SK-N-MC (cell line): ENCODE measurements at places on chromosomes 2 and 18.

- DNase-seq = no peak
These were observed 13.2 kb upstream of the RAPGEF4 start for GRCh38 chr2:172722481-172722880.

GRCh38 chr2:187390891-187391290, 57.2 kb downstream of the CALCRL start:
- DNase-seq = no peak

DNA sequence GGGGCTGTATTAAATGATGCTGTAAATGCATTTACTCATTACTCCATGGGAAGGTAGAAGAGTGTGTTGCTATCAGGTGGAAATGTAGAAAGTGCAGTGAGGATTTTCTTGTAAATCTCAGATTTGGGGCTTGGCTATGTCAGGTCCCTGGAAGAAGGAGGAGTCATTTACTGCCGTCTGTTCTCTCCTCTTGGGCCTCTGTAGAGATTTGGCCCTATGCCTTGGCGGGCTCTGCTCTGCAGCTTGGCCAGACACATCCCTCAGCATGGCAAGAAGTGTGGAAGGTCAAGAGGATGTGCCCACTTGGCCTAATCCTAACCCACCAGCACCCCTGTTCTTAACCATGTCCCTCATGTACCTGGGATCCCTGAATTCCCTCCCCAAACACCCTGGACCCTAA, 6.7 kb downstream of the IL1R1 start:
- no peak for DNase-seq

- DNase-seq = no peak
These were observed 15.7 kb downstream of the SOWAHC start for GRCh38 chr2:109629867-109630266.

- no peak for DNase-seq
These were observed 756.5 kb downstream of the GALR1 start for GRCh38 chr18:78006006-78006773.

- DNase-seq = no peak
These were observed 3.3 kb upstream of the YWHAQ start for GRCh38 chr2:9634133-9634532.

DNA sequence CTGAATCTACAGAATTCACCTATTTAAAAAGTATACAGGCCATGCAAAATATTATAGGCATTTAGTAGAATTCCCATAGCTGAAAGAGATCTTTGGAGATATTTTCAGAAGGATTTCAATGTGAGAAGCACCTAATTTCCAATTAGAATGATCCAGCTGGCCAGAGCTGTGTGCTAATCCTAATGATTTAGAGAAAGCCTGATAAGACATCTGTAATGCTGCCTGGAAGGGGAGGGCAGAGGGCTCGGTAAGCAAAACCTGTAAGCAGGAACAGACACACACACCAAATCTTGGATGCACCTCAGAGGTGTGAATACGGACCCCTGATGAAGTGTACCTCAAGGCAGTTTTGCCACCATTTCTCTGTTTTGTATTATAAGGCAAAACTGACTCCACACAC, 14.0 kb downstream of the SERTAD2 start:
- DNase-seq = no peak

- DNase-seq = no peak
These were observed 54.2 kb downstream of the CD8B2 start for GRCh38 chr2:106541333-106541732.

DNA sequence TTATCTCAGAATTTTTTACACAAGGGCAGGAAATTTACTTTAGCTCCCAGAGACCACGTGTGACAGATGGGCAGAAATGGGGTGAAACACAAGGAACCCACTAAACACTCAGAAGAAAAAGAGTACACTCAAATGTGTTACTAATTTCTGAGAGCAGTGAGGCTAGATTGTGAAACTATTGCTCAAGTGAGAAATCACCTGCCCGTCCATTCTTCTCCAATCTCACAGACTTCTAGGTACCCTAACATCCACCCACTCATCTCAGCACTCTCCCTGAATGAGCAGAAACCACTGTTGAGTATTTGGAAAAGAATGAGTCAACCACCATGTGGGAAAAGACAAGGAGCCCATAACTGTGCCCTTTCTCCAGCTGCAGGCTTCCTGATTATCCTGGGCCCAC, 293.0 kb upstream of the CDH2 start:
- no peak for DNase-seq

GRCh38 chr2:905091-905832, 45.4 kb upstream of the SNTG2 start:
- no peak for DNase-seq

DNA sequence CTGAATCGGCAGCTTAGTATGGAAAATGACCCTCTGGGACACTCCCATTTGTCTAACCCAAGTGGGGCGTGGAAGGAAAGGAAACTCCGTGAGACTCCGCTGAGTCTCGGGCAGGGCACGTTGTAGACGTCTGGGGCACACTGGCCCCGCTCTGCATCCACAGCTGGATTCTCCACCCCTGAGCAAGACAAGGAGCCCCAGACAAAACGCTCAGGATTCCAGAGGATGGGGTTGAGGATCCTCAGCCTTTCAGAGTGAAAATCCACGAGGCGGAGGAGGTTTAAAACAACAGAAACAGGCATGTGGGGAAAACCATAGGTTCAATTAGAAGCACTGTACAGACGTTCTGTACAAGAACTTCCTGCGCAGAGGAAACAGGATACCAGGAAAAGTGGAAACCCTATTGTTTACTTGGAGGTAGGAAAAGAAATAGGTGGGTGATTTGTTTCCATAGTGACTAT, 124.9 kb upstream of the ZNF236 start:
- DNase-seq = no peak
